Spinal cord (tissue), 10 donors: ENCODE measurements at places on chromosomes 13 and 19. TPM values are rescaled to one million over a fixed set of nuclear protein-coding genes. Genes with fewer than 3 reads are reported as not detected.

DNA sequence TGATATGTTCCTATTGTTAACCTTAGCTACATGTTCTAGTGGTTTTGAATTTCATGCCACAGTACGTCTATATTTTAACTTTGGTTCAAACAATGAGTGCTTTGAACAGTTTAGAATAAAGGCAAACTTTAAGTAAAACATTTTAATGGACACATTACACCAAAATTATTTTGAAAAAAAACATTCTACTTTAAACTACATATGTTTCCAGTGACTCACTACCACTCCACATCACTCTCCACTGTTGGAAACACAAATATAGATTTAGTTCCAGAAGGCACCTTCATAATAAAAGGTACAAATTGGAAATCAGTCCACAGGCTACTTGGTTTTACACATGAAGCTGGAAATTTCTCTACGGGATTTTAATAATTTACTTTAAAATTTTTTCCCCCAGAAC, 373.5 kb downstream of the MYO16 start:
- H3K4me3 ChIP-seq, result no peak overlapping the region
- H3K27me3 ChIP-seq, result no peaks in the 10 kb centered on the region
- H3K4me1 ChIP-seq, result no peaks in the 10 kb centered on the region
- H3K36me3 ChIP-seq, result no peaks in the 10 kb centered on the region

DNA sequence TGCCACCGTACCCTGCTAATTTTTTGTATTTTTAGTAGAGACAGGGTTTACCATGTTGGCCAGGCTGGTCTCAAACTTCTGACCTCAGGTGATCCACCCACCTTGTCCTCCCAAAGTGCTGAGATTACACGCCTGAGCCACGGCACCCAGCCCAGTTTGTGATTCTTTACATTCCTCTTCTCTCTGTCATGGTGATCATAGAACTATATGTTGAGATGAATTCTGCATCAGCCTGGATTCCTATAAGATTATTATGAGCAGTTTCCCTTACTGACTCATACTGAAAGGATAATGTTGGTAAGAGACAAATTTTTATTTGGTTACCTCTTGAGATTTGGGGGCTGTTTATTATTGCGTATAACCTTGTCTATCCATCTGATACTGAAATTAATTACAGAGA, 121.5 kb upstream of the CSNK1A1L start:
- H3K27ac ChIP-seq, result no peak overlapping the region
- H3K36me3 ChIP-seq, result no peaks in the 10 kb centered on the region
- no peaks in the 10 kb centered on the region for H3K4me1 ChIP-seq
- DNase-seq, result no peak

GRCh38 chr13:88281841-88282240, 610.7 kb downstream of the SLITRK5 start:
- no peaks in the 10 kb centered on the region for H3K27me3 ChIP-seq
- H3K27ac ChIP-seq, result no peak overlapping the region
- no peak for DNase-seq
- no peak overlapping the region for H3K4me3 ChIP-seq

- H3K4me3 ChIP-seq, result no peak overlapping the region
- H3K36me3 ChIP-seq, result no peaks in the 10 kb centered on the region
- H3K27ac ChIP-seq, result no peak overlapping the region
- no peaks in the 10 kb centered on the region for H3K27me3 ChIP-seq
Measured at GRCh38 chr19:22617614-22618320, 16.4 kb upstream of the ZNF492 start.

- no peak overlapping the region for H3K4me3 ChIP-seq
- no peaks in the 10 kb centered on the region for H3K27me3 ChIP-seq
- no peak overlapping the region for H3K27ac ChIP-seq
- DNase-seq, result no peak
Measured at GRCh38 chr13:83819156-83819555, 63.1 kb downstream of the SLITRK1 start.

- H3K4me1 ChIP-seq, result no peaks in the 10 kb centered on the region
- no peaks in the 10 kb centered on the region for H3K36me3 ChIP-seq
- DNase-seq, result no peak
- no peaks in the 10 kb centered on the region for H3K27me3 ChIP-seq
- H3K4me3 ChIP-seq, result no peak overlapping the region
Measured at GRCh38 chr13:83980331-83980730, 98.1 kb upstream of the SLITRK1 start.

GRCh38 chr19:913080-913748, at the start of gene R3HDM4:
Gene R3HDM4, minus strand, starts transcription at chr19:913219. Its CDS starts 62 bp downstream, at chr19:913157.
- H3K27ac ChIP-seq, result peak within 1 kb of the TSS; percentile 54
- peak; percentile 43 for DNase-seq
- peaks cover 14% of the 10 kb centered on the region for H3K36me3 ChIP-seq
- peaks cover 27% of the 10 kb centered on the region for H3K4me1 ChIP-seq
- H3K27me3 ChIP-seq, result peaks cover 15% of the 10 kb centered on the region
- peak within 1 kb of the TSS; percentile 82 for H3K4me3 ChIP-seq

GRCh38 chr13:32530841-32531253, 7.7 kb downstream of the N4BP2L2 start:
- H3K27me3 ChIP-seq, result no peaks in the 10 kb centered on the region

GRCh38 chr13:30126903-30127428, 180.4 kb downstream of the KATNAL1 start:
- no peak overlapping the region for H3K4me3 ChIP-seq
- peaks cover 7% of the 10 kb centered on the region for H3K4me1 ChIP-seq
- no peak for DNase-seq
- no peak overlapping the region for H3K27ac ChIP-seq
- H3K27me3 ChIP-seq, result no peaks in the 10 kb centered on the region

GRCh38 chr13:53326716-53327115, 298.1 kb downstream of the OLFM4 start:
- no peaks in the 10 kb centered on the region for H3K27me3 ChIP-seq
- H3K4me1 ChIP-seq, result no peaks in the 10 kb centered on the region
- H3K36me3 ChIP-seq, result no peaks in the 10 kb centered on the region
- H3K4me3 ChIP-seq, result no peak overlapping the region

DNA sequence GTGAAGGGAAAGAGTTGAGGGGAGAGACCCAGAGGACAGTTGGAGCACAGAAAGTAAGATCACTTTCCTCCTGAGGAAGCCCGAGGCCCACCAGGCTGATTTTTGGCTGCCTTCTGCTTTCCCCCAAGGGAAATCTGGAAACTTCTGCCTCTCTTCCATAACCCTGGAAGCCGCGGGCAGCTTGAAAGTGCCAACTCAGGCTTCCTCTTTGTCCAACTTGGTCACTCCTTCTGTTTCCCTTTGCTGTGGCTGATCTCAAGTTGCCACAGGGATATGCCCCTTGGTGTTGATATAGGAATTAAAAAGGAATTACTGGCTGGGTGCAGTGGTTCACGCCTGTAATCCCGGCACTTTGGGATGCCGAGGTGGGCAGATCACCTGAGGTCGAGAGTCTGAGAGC, 5.7 kb upstream of the CD70 start:
- H3K27me3 ChIP-seq, result peaks cover 3% of the 10 kb centered on the region
- no peaks in the 10 kb centered on the region for H3K36me3 ChIP-seq
- H3K27ac ChIP-seq, result no peak overlapping the region

- H3K36me3 ChIP-seq, result peaks cover 76% of the 10 kb centered on the region
- DNase-seq, result no peak
- H3K4me3 ChIP-seq, result no peak overlapping the region
- no peaks in the 10 kb centered on the region for H3K27me3 ChIP-seq
- no peak overlapping the region for H3K27ac ChIP-seq
Measured at GRCh38 chr19:16402041-16402440, 69.7 kb downstream of the EPS15L1 start.

GRCh38 chr19:13039211-13039789, 44.0 kb downstream of the NFIX start:
- H3K4me1 ChIP-seq, result peaks cover 80% of the 10 kb centered on the region
- H3K36me3 ChIP-seq, result peaks cover 21% of the 10 kb centered on the region
- peaks cover under 1% of the 10 kb centered on the region for H3K27me3 ChIP-seq
- DNase-seq, result no peak
- H3K4me3 ChIP-seq, result no peak overlapping the region

- no peak overlapping the region for H3K4me3 ChIP-seq
- H3K4me1 ChIP-seq, result no peaks in the 10 kb centered on the region
- no peaks in the 10 kb centered on the region for H3K36me3 ChIP-seq
- H3K27ac ChIP-seq, result no peak overlapping the region
- no peak for DNase-seq
- no peaks in the 10 kb centered on the region for H3K27me3 ChIP-seq
Measured at GRCh38 chr13:93425411-93425810, 198.8 kb downstream of the GPC6 start.

DNA sequence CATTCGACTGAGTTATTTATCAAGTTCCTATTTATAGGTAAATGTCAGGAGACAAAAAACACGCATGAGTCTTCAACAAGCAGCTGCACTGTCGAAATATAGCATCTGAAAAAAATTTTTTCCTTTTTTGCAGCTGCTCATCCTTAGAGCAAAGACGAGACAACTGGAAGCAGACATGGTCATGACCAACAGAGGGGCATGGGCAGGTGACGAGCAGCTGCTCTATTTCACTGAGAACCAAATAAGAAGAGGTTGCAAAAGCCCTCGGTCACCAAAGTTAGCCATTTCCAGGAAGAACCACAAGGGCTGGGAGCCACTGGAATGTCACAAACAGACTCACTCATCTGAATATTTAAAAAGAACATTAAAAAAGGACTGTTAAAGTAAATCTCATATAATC, 22.2 kb downstream of the SOHLH2 start:
- H3K27ac ChIP-seq, result no peak overlapping the region
- no peak overlapping the region for H3K4me3 ChIP-seq
- H3K36me3 ChIP-seq, result no peaks in the 10 kb centered on the region

DNA sequence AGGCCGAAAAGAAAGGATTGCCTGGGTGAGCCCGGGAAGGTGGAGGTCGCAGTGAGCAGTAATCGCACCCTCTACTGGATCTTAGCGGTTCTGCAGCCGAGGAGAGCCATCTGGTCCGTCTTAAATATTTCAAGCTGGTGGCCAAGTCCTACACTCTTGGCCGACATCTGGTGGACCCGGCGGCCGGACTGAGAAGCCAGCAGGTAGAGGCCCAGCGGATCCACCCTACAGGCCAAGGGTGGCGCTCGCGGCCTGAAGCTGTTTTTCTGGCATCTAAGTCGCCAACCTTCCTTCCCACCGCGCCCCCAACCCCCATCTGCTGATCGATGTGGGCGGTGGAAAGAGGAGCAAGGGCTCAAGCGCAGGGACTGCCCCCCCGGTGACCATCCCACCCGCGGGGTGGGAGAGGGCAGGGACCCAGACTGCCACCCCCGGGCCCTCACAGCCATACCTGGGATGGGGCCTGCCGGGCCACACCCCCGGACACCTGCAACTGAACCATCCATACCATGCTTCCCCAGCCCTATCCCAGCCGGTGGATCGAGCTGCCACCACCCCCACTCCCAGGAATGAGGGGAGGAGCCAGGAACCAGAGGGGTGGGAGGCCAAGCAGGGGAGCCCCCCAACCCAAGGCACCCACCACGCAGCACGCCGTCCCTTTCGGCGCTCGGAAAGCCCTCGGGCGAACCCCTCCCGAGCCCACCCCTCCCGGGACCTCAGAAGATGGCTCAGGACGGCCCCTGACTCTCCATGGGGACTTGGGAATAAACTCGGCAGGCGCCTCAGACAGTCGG, 46.3 kb upstream of the ZNF730 start:
- no peak overlapping the region for H3K27ac ChIP-seq
- no peak for DNase-seq
- H3K36me3 ChIP-seq, result no peaks in the 10 kb centered on the region
- peaks cover 6% of the 10 kb centered on the region for H3K27me3 ChIP-seq
- peak overlapping the region; percentile 35 for H3K4me3 ChIP-seq
- H3K4me1 ChIP-seq, result peaks cover 16% of the 10 kb centered on the region

DNA sequence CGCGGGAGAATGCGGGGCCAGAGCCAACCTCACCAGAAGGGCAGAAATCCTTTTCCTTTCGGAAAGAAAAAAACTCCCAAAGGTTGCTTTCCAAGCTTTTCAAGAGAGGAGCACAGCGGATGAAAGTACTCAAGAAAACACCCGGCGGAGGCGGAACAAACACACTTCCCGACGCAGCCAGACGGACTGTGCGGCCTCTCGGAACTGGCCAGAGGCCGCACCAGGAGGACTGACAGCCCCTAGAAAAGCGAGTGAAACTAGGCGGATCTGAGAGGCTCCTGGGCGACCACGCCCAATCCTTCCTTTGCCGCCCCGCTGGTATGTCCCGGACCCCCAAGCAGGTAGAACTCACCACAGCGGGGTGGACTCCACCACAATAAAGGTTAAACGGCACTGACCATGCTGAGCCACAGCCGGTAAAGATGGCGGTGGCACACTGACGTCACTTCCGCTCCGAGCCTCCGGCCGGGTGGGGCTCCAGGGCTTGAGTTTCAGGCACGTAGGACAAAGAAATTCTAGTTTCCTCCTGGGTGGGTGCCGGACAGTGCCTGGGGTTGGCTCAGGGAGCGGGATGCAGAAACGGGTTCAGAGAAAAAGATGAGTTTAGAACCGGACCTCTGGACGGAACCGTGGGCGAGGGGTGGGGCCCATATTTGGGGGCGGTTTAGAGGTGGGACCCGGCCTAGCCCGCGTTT, at the start of gene ZNF562:
TSS of gene ZNF562 (minus strand) at position 438 of the 695 bp plus-strand sequence. CDS start 14,356 bp downstream, outside the sequence.
- peak within 1 kb of the TSS; percentile 79 for H3K4me3 ChIP-seq
- peak; percentile 86 for DNase-seq
- H3K27ac ChIP-seq, result peak within 1 kb of the TSS; percentile 95
- no peaks in the 10 kb centered on the region for H3K27me3 ChIP-seq
- peaks cover 15% of the 10 kb centered on the region for H3K4me1 ChIP-seq

DNA sequence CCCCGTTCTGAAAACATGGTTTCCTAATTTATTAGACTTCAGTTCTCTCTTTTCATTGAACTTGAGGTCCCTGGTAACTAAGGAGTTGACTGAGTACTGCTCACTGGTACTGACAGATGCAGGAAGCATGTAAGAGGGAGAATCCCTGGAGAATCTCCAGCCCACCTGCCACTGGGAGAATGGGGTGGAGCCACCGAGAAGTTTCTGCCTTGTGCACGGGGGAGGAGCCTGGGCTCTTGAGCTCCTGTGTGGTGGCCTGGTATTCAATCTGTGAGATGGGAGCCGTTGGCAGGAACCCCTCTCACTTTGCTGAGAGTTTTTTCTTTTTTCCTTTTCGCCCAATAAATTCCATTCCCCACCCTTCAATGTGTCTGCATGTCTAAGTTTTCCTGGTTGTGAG, 13.2 kb upstream of the AKAP11 start:
- H3K4me1 ChIP-seq, result no peaks in the 10 kb centered on the region
- no peak for DNase-seq
- no peak overlapping the region for H3K4me3 ChIP-seq
- no peaks in the 10 kb centered on the region for H3K36me3 ChIP-seq
- H3K27ac ChIP-seq, result no peak overlapping the region

DNA sequence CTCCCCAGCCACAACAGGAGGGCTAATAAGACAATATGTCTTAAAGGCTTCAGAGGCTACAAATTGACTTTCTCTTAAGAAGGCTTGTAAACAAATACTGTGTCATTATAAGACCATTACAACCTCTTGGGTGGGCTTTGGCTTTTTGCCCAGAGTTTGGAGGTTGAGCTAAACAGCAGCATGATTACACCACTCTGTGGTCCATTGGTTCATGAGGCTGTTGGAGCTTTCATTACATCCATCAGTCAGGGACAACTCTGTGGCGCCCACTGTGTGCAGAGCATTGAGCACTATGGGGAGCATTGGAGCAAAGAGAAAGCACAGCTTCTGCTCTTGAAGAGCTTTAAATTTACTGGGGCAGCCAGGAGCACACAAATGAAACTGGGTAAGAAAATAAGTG, 75.9 kb downstream of the TNFSF11 start:
- H3K4me1 ChIP-seq, result no peaks in the 10 kb centered on the region
- no peak overlapping the region for H3K4me3 ChIP-seq
- no peaks in the 10 kb centered on the region for H3K36me3 ChIP-seq
- H3K27ac ChIP-seq, result no peak overlapping the region
- H3K27me3 ChIP-seq, result peaks cover 4% of the 10 kb centered on the region

SLC25A42 gene
- total RNA-seq, result 9.9 TPM

CABP5 gene
- not detected for total RNA-seq

NPAS1 gene
- total RNA-seq, result 0.69 TPM

BRME1 gene
- 3.3 TPM for total RNA-seq

TYROBP gene
- total RNA-seq, result 14.1 TPM

KLHL1 gene
- total RNA-seq, result 8.9 TPM

NOVA2 gene
- total RNA-seq, result 5.4 TPM

TNFSF9 gene
- total RNA-seq, result 1.5 TPM

FAM83E gene
- 0.61 TPM for total RNA-seq

CD37 gene
- 2.9 TPM for total RNA-seq

PLEKHJ1 gene
- 46.5 TPM for total RNA-seq
